ENCODE measurements at places on chromosomes 2 and 18.

- DNase-seq: no peak
Observed at GRCh38 chr2:191059308-191059707, 45.3 kb upstream of the STAT1 start.

DNA sequence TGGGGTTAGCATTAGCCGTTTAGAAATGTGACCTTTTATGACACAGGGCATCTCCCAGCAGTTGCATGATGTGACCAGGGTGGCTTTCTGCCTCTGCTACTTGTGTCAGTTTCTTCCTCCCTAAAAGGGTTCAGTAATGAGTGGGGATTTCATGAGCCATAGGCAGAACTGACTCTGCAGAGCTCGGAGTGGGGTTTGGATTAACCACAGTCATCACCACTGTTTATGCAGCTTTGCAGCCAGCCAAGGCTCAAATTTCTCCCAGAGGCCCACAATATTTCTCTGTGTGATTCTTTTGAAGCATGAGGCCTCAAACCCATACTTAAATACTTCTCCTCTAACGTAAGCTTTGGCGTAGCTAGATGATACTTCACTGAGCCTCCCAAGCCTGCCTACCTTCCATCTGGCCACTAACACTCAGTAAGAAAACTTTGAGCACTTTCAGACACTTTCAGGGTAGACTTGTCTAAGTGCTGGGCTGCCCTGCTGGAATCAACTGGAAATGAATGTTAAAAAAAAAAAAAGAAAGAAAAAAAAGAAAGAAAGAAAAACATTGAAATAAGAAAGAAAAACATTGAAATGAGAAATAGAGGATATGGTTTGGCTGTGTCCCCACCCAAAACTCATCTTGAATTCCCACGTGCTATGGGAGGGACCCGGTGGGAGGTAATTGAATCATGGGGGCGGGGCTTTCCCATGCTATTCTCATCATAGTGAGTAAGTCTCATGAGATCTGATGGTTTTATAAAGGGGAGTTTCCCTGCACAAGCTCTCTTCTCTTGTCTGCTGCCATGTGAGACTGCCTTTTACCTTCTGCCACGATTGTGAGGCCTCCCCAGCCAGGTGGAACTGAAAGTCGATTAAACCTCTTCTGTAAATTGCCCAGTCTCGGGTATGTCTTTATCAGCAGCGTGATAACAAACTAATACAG lies 11.5 kb upstream of the LAPTM4A start:
- DNase-seq: no peak

GRCh38 chr2:229718057-229718456 lies 3.7 kb upstream of the DNER start:
- no peak for DNase-seq

- peak; percentile 35 for DNase-seq
Observed at GRCh38 chr2:26612522-26613240, 28.5 kb downstream of the CIB4 start.

DNA sequence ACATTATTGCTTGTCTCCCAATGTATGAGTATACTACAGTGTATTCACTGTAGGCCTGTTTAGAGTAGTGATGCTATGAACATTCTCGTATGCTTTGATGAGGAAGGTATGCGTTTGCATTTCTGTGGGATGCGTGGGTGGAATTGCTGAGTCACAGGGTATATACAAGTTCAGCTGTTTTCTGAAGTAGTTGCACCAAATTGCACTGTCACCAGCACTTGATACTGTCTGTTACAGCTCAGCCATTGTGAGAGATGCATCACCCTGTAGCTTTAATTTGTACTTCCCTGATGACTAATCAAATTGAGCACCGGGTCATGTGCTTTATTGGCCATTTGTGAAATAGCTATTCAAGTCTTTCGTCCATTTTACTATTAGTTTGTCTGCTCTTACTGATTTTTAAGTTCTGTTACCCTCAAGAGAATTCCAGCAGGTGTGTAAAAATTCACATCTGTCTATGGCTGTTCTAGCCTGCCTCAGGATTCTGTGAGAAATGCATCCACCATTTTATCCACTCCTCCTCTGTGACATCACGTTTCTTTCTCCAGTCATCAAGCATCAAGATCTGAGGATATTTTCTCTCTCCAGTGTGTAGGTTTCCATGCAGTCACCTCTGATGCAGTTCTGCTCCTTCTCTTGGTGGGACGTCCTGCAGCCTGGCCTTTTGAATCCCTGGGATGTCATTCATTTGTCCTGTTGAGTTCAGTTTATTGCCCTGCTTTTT lies 72.5 kb downstream of the DGKD start:
- no peak for DNase-seq

- no peak for DNase-seq
Observed at GRCh38 chr2:36541891-36542595, 55.9 kb downstream of the FEZ2 start.

- DNase-seq: no peak
Observed at GRCh38 chr2:4628998-4629501, 925.7 kb downstream of the DCDC2C start.

DNA sequence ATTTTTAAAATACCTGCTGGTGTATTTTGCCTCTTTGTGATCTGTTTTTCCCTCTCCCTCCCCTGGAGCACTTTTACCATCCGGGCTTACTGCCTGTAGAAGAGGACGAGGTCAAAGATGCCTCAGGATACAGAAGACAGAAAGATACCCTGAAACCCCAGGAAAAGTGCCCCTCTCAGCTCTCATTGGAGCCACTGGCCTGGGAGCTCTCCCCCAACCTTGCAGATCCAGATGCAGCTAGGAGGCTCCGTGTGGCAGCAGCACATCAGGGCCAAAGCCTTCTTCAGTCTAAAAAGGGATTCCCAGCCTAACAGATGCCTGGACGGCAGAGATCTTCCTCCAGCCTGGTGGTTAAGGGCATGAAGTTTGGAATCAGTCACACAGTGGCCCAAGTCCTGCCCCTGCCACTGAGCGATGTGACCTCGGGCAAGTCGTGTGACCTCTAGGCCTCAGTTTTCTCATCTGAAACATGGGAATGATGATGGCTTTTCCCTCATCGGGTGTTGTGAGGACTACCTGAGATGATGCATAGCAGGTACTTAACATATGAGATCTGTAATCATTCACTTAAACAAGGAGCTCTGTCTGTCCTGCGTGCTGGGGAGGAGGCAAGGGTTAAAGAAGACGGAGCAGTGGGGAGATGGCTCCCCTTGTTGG lies 239.4 kb downstream of the DYSF start:
- no peak for DNase-seq

DNA sequence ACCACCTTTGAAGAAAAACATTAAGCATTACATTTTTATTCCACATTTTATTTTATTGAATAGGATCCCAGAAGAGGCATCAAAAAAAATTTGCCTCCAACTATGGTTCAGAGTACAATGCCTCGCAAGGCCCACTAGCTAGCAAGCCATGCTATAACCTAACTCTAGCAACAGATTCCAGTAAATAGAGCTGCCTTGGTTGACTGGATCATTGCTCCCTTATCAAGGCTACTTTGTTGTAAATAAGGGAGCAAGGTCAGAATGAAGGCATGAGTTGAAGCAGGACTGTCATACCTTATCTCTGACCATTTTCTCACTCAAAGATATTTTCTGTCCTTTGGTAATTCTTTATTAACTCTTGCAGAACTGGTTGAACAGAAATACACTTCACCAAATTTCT lies 672.6 kb downstream of the EPHA4 start:
- DNase-seq: no peak

- no peak for DNase-seq
Observed at GRCh38 chr2:48127612-48128191, 221.4 kb upstream of the FBXO11 start.

DNA sequence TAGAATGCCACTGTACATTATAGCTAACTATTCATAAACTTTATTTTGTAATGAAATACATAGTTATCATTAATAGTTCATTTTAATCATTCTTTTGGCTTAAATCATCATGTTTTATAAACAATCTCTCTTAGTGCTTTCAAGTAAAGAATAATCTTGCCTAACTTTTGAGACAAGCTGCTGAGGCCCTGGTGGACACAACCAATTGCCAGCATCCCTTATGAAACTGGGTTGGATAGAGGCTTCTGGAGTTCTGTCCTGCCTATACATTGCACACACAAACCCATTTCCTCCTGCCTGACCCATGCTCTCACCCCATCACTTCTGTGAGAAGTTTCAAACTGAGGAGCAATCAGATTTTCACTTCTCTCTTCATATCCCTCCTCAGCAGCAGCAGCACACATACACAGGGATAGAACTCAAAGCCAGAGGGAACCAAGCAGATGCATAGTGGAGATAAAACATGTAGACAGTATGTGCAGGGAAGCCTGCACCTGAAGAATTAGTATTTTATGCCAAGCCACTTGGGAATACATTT lies 450.0 kb upstream of the SLC14A2 start:
- DNase-seq: no peak

DNA sequence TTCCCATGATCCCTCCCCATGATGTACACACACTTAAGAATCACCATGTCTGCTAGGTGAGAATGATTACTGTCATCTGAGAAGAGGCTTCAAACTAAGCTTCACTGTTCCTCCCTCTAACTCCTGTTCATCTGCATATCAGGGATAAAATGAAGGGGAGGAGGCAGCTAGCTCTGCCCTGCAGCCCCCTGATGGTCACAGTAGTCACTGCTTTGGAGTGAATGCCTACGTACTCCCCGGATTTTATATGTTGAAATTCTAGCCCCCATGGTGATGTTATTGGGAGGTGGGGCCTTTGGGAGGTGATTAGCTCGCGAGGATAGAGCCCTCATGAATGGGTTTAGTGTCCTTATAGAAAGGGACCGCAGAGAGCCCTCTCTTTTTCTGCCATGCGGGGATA lies 156.4 kb downstream of the NCKAP5 start:
- DNase-seq: no peak

- no peak for DNase-seq
Observed at GRCh38 chr2:190311893-190312634, 7.6 kb downstream of the HIBCH start.

DNA sequence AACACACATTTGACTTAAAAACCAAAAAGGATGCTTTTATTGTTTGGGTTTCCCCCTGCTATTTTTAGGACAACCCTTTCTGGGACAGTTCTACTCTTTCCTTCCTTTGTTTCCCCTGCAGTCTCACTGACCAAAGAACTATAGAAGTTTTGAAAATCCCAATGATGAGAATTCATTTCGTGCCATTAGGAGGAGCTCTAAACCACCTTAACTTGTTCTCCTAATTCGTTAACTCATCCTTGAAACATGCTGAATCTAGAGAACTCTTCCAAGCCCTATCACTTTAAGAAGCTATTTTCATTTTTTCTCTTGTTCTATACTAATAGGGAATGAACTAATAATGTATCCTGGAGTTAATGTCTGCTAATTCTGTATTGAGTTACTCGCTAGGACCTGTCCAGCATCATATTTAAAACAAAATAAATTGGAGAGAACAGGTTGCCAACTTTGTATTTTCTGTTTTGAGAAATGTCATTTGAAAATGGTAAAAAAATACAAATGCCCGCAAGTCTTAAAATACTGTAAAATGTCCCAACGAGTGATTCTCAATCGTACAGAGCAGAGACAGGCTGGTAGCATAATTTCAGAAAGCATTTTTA lies 62.9 kb downstream of the AFTPH start:
- no peak for DNase-seq

DNA sequence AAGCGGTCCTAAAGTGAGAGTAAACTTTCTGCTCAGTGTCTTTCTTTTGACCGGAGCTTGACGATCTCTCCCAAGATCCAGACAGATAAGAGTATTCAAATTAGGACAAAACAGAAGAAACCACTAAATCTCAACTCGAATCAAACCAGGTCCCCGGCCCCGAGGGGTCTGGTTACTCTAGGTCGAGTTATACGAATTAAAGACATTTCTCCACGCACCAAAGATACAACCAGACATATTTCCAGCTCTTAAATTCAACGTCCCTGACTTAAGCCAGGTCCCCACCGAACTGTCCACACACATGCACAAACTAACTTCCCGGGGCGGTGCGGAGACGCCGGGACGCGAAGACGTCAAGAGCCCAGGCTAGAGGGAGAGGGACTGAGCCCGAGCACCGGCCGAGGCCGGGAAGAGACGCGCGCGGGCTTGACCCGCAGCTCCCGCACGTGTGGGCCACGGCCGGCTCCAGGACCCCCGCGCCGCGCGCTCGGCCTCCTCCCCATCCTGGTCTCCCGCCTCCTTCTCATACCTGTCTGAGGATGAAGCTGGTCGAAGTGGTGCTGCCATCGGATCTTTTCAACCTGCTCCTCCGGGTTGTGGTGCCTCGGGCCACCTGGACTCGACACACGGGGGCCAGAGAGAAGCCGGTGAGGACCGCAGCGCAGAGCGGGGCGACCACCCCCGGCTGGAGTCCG lies 896 bp downstream of the CACNB4 start:
- peak; percentile 12 for DNase-seq

DNA sequence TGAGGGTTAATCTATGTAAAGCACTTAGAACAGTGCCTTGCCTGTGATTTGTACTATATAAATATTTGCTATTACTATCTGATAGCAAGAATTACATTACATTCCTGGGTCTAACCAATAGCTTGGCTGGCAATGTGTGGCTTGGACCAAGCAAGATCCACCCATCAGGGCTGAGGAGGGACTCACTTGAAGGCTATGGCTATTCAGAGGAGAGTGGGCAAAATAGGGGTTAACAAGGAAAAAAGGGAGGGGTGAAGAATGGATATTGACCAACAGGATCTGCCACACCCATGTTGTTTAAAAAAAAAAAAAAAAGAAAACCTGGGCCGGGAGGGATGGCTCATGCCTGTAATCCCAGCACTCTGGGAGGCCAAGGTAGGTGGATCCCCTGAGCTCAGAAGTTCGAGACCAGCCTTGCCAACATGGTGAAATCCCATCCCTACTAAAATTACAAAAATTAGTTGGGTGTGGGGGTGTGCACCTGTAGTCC lies 20.0 kb upstream of the TMBIM1 start:
- no peak for DNase-seq

- DNase-seq: no peak
Observed at GRCh38 chr2:158629116-158629515, 166.0 kb upstream of the DAPL1 start.

GRCh38 chr2:158973116-158973956 lies 4.9 kb downstream of the TANC1 start:
- DNase-seq: no peak

GRCh38 chr2:195648787-195649186 lies 8.2 kb upstream of the SLC39A10 start:
- DNase-seq: no peak

DNA sequence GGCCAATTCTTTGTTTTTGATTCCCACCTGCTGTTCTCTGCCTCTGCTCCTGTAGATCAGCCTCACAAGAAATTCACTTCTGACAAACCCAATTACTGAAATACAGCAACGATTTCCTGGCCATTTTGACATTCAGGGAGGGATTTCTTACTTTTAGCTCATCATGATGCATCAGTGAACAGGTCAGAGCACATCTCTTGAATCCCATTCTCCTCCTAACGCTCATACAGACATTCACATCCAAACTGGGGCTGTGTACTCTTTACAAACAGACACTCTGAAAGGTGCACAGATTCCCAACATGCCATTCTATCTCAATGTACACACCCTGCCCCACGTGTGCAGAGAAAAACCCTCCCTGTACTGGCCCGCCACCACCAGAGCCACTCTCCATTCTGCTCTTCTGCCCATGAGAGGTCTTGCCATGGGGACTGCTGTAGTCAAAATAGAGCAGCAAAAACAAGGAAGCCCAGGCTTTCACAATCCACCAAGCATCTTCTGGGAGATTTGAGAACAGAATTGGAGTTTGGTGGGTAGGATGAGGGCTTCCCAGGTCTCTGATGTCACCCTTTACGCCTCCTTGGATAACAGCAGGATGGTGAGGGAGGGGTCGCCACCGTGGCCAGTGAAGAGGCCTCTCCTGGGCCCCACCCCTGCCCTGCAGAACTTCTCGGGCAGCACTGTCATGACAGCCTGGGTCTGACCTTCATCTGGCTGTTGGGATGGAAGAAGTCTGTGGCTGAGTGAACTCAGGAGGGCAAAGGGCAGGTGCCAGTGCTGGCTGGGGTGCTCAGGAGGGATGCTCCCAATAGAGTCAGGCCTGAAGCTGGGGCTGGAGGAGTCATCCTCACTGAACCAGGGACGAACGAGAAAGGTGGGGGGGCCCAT lies 41.9 kb upstream of the ZFP36L2 start:
- no peak for DNase-seq
